ENCODE measurements at places on chromosomes 7 and 10.

GRCh38 chr7:64610997-64611396 lies 48.1 kb upstream of the ZNF680 start:
- DNase-seq: no peak

GRCh38 chr10:88791924-88792323 lies 10.6 kb upstream of the LIPM start:
- DNase-seq: no peak

GRCh38 chr7:151247611-151248345 lies 716 bp downstream of the SMARCD3 start:
- no peak for DNase-seq

GRCh38 chr10:62109587-62110293 lies 158.9 kb downstream of the RTKN2 start:
- no peak for DNase-seq

DNA sequence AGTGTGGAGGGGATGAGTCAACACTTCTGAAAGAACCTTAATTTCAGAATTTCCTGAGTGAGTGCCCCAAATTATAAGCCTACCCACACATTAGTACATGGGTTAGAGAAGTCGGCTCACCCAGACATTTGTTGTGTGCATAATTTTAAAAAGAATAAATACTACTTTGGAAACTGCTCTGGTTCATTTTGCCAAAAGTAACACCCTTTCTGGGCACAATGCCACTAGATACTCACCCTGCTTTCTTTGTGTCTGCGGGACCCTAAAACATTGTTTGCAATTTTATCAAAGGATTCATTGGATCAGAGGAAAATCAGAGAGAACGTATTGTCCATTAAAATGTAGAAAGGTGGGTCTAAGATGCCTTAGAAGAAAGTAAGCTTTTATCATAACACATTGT lies 245.5 kb upstream of the NRP1 start:
- DNase-seq: no peak

DNA sequence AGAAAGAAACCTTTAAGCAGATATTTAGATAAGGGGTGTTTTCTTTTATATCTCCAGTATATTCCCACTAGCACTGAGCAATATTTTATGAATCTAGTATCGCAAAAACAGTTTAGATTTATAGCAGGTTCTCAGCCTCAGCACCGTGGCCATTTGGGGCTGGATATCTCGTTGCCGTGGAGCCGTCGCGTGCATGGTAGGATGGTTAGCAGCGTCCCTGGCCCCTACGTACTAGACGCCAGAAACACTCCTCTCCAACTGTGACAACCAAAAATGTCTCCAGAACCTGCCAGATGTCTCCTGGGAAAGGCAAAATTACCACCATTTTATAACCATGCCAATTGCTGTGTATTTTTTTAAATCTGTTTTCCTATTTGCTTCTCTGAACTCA lies 172.9 kb downstream of the CACNB2 start:
- DNase-seq: no peak

DNA sequence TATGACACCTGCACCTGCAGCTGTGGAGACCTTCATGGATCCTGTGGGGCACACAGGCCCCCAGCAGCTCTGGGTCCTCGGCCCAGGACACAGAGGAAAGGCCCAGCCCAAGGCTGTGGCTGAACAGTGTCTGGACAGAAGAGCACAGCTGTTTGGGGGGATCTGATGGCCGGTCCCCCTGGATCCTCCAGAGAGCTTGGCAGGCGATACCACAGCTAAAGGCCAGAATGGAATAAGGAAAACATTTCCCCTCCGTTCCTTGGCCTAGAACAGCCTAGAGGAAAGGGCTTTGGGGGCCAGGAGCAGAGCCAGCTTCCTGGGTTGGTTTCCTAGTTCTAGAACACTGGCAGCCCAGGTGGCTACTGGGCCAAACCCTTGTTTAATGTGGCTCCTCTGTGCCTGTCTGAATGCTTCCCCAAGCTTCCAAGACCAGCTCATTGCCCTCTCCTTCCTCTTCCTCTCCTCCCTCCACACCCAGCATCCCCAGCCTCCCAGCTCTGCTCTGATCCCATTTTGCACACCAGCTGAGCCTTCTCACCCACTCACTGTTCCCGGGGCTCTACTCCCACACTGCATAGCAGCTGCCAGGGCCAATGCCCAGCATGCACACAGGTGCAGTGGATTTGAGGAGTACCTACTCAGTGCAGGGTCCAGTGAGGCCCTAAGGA lies 46.9 kb downstream of the GPAM start:
- no peak for DNase-seq

DNA sequence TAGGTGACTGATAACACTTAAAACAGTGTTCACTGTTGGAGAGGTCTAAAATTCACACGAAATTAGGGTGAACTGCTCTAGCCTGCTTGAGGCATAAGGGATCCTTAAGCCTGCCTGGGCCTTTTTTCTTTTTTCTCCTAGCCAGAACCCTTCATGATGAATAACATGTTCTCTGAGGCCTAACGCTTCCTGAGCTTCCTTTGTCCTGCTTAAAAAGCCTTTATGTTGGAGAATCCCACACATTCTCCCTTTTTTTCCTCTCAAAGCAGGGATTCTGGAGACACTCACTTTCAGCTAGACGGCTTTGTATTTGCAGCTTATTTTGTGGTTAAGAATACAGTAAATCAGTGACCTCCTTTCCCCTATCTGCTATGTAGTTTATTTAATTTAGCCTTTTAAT lies 354.7 kb upstream of the PHF14 start:
- DNase-seq: no peak

DNA sequence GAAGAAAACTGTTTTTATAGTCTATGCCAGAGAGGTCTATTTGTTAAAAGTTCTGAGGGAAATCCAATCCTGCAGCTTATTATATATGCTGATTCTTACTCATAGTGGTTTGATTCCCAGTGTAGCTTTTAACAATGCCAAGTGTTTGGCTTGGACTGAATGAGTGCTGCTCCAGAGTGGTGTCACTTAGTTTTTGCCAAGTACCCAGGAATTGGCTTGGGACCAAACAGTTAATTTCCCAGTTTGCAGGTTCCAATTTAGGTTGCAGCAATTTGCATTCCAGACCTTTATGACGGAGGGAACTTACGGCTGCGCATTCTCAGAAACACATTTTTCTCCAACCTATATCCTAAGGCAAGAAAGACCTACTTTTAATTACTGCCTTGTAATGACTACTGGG lies 32.4 kb downstream of the NSUN6 start:
- DNase-seq: no peak

DNA sequence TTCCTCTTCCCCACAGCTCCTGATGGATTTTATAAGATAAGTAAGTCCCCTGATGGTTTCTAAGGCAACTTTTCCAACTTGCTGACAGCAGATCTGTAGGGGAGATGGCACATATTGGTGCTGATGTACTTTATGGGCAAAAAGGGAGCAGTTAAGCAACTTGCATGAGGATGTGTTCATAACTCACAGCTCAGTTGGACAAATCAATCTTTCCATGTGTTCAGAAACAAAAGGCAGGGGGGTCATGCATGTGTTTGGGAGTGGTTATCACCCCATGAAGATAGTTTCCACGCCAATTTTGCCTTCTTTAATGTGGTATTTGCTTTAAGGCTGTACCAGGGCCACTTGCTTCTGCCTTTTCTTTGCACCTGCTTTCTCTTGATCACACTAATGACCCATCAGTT lies 6.1 kb downstream of the RBM20 start:
- DNase-seq: no peak

DNA sequence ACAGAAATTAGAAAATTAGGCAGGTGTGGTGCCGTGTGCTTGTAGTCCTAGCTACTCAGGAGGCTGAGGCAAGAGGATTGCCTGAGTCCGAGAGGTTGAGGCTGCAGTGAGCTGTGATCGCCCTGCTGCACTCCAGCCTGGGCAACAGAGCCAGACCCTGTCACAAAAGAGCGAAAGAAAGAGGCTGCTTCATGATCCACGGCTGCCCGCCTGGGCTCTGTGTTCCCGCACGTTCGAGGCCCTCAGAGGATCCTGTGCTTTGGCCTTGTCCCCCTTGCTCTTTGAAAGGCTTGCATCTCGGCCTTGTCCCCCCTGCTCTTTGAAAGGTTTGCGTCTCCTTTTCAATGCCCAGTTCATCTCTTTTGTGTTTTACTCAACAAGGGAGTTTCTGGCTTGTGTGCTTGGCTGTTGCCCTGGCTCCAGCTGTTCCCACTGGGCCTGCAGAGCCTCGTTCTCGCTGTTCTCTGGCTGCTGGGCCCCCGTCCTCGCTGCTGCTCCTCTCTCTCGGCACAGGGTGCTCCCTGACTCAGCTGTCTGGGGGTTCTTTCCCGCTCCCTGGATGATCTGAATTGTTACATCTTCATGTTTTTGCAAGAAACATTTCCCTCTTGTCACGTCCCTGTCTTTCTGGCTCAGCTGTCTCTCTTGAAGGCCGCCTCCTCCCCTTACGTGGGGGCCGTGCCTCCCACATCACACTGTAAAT lies 45.1 kb upstream of the INPP5A start:
- DNase-seq: no peak

- no peak for DNase-seq
Measured at GRCh38 chr7:135938563-135938962, 38.6 kb downstream of the MTPN start.

DNA sequence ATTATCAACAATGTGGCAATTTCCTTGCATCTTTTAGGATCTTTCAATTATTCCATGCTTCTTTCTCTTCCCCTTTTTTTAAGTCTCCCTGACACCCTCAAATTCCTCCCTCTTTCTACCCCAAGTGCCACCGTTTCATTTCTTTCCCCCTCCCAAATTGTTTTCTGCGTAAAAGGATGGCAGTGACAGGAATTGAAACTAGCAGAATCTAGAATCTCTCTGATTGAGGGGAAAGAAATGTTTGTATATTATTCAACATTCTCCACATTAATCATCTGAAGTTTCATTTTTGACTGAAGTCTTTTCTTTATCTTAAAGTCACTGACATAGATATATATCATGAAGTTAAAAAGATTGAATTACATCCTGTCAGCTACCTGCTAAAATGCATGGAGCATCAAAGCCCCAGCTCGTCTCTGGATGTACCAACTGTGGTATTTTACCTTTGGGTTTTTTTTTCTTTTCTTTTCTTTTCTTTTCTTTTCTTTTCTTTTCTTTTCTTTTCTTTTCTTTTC lies 633.5 kb downstream of the SORCS3 start:
- DNase-seq: no peak

DNA sequence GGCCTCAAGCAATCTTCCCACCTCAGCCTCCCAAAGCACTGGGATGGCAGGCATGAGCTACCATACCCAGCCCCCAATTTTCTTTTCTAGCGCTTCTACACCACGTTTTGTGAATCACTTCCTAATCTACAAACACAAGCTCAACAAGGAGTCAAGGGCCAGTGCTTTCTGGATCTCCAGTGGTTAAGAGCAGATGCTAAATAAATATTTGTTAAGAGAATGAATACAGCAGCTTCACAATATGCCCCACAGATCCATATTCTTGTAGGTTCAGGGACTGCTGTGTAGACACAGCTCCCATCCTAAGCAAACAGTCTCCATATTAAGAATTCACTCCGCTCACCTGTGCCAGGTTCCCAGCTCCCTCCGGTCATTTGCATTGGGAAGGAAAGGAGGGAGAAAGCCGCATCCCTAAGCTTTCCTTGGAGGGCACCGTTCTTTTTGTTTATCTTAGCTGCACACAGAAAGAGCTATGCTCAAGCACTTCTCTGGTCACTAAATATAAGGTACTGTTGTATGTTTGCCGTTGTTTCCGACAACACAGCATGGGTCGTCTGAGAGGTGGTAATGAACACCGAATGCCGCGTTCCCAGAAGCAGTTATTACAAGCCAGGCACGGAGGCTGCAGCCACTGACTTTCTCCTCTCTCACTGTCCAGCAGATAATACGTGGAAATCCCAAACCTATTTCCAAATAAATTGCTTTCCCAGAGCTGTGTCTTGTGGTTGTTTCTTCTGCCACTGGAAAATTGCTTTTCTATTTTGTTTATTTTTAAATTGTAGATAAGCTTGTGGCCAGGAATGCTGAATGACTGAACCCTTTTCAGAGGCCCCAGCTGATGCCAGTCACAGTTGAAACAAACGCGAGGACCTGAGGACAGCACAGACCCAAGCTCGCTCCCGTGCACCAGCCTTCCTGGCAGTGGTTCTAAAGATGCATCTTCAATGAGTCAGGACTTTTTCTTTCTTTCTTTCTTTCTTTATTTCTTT lies 217.1 kb downstream of the PRPF18 start:
- no peak for DNase-seq

DNA sequence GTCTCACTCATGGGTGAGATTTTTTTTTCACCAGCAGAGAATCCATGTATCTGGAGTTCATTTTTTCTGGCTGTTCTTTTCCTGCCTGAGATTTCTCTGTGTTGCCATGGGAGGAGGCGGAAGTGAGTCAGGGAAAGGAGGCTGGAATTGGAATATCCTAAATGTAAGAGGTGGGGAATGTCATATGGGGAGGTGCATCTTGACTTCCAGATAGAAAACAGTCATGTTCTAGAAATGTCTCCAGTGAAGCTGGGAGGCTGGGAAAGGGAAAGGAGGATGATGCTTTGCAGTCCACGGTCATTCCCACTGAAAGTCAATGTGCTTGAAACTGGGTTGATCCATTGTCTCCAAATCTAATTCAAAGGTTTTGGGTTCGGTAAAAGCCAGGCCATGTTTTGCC lies 39.7 kb upstream of the HPS1 start:
- no peak for DNase-seq

DNA sequence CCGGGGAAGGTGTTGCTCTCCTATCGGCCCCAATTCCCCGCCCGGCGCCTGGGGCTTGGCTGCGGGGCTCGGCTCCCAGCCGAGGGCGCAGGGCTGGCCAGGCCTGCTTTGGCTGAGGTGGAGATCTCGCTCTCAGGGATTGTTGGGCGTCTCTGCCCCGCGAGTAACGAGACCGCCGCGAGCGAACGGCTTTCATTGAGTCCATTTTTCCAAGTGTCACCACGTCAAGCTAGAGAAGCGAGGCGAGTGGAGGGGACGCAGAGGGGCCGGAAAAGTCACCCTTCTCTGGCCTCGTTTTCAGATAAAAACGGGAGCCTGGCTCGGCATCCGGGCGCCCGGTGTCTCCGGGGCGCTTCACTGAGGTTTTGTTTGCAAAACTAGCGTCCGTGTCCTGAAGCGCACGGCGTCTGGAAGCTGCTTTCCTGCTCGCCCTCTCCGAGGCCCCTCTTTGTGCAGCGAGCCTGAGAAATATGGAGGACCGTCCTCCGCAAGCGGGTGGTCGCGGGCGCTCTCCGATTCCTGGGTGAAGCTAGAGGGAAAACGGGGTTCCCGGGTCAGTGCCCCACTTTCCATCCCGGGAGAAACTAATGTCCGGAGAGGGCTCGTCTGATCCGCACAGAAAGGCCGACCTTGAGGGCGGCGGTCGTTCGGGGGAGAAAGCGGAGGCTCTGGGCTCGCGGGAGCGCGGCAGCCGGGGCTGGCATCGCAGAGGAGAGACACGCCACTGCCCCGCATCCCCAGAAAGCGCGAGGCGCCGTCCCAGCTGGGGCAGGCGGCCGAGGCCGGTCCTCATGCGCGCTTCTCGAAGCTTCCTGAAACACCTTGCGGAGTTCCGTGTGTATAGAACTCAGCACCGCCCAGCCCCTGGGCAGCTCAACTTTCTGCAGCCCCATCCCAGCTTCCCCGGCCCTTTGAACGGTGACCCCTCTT lies 3.5 kb upstream of the EN2 start:
- DNase-seq: no peak

GRCh38 chr10:58754469-58755339 lies 242.0 kb downstream of the BICC1 start:
- no peak for DNase-seq

- no peak for DNase-seq
Measured at GRCh38 chr10:97204826-97205679, 19.3 kb upstream of the SLIT1 start.
